Hematopoietic multipotent progenitor cell (in vitro differentiated cells): ENCODE measurements at places on chromosomes 4 and X. TPM values are rescaled to one million over a fixed set of nuclear protein-coding genes. Genes with fewer than 3 reads are reported as not detected.

The PRSS48 gene
- not detected for total RNA-seq

The TMPRSS11F gene
- total RNA-seq: not detected

The GABRG1 gene
- total RNA-seq: not detected

DNA sequence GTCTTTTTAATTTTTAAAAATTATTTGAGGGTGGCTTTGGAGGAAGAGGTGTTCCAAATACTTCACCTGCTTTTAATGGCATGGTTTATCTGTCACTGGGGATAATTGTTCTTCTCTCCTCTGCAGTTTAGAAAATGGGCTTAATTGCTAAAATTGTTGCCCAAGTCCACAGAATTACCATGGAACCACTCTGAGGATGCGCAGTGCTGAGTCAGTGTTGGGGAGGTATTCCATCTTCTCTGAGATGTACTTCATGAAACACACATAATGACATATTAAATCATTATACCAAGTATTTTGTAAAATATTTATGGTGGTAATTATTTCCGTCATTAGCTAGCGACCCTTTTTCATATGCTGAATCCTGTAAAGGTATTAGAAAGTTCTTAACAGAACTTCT is 8.0 kb downstream of the ASB5 start:
- no peak for DNase-seq

DNA sequence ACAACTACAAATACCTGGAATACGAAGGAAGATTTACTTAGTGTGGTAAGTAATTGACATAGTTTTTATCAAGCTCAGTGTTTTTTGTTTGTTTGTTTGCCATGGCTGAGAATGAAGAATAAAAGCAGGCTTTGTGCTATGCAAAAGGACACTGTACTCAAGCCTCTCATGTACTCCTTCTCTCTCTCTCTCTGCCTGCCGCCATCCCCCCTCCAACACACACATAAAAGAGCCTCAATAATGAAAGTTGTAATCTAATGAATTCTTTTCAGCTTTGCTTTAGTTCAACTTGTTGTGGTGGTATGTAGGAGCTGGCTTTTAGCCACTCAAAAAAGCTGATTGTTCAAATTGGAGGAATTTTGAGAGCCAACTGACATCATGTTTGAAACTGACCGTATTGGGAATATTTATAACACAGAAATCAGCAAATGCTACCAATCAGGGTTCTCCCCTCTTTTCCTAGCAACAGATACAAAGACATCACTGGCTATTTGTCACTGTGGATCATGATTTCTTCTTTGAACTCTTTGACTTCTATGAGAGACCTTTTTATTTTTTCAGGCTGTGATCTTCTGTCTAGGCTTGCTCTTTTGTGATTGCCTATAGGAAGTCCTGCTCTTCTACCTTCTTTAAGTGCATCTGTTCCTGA is 1148.8 kb downstream of the RAPGEF2 start:
- no peak for DNase-seq

DNA sequence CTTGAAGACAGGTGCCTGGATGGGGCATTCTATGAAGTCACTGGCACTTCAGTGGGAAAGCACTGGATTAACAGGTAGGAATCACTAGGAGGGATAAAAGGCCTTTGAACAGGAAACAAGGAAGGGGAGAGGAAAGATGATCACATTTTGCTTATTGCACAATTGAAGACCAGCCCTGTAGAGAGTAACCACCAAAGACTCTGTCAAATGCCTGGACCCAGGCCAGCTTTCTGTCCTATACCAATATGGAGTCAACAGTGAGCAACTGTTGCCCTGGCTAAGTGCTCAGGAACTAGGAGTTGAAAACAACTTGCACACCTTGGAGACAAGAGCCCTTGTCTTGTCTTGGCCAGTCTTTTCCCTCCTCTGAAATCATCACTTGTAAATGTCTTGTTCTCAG is 14.1 kb upstream of the RTL3 start:
- DNase-seq: no peak

GRCh38 chr4:87081826-87082225 is 138.6 kb downstream of the KLHL8 start:
- no peak for DNase-seq

- no peak for DNase-seq
These were observed 1290.8 kb upstream of the PABPC4L start for GRCh38 chr4:135492439-135492838.

GRCh38 chr4:52780206-52780605 is 29.0 kb upstream of the ERVMER34-1 start:
- no peak for DNase-seq
